ENCODE measurements at places on chromosomes 3 and 15. TPM values are rescaled to one million over a fixed set of nuclear protein-coding genes. Genes with fewer than 3 reads are reported as not detected.

DNA sequence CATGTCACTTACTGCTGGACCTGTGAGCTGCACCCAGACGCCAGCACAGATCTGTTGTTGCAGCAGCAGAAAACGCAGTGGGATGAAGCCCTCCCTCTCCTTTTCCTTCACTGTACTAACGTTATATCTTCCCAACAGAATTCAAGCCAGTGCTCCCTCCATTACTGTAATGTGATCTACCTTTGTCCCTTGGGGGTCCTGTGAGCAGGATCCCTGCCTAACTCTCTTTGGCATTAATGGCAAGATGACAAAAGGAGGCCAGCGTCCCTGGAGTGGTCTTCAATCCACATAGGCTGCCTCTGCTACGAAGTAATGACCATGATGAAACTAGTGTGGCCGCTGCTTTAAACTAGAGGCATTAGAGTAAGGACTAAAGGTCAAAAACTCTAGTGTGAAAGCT lies 69.3 kb upstream of the SOX14 start:
- DNase-seq: no peak

DNA sequence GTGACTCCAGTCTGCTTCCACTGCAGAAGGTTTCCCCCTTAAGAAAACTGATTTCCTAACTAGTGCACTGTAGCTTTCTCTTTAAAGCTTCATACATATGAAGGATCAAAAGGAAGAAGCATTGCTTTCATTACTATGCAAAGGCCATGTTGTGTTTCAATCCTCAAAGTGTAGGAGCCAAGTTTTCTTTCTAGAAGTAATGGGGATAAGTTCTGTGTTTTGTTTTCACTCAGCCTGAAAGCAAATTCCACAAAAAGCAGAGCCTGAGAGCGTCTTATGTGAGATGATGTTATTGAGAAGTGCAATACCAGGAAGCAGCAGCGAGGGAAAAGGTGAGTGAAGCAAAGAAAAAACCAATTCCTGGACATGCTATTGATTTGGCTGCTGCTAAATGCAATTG lies 99.7 kb downstream of the GMNC start:
- peak; percentile 91 for DNase-seq

DNA sequence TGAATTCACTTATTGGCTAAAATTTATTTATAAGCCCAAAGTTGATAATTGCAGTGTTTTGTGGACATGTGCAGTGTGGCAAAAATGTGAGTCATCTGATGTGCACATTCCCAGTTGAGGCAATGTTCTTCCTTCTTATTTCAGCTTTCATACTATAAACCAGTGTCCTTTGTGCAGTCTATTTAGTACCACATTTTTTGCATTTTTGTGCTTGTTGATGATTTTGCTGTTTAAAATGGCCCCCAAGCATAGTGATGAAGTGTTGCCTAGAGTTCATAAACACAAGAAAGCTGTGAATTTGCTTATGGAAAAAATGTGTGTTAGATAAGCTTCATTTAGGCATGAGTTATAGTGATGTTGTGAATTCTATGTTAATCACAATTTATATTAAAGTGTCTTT lies 19.4 kb upstream of the IL20RB start:
- DNase-seq: no peak

- DNase-seq: no peak
Measured at GRCh38 chr3:71797455-71797854, 12.5 kb upstream of the PROK2 start.

GRCh38 chr3:7683426-7683825 lies 818.2 kb upstream of the LMCD1 start:
- DNase-seq: no peak

DNA sequence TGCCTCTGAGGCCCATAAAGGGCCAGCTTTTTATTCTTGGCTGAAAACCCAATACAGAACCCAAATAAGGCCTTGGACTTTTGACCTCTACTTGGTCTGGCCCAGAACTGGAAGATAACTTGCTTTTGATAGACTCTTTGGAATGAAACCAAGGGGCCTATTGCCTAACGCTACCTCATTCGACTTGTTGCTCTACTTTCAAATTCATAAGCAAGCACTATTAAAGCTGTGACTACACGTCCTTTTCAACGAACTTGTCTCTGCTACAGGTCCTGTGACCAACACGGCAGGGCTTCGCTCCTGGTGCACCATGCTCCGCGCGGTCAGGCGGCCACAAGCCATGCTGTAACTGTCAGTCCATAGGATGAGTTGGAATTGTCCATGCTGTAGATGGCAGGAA lies 385.4 kb downstream of the MFSD1 start:
- DNase-seq: no peak

DNA sequence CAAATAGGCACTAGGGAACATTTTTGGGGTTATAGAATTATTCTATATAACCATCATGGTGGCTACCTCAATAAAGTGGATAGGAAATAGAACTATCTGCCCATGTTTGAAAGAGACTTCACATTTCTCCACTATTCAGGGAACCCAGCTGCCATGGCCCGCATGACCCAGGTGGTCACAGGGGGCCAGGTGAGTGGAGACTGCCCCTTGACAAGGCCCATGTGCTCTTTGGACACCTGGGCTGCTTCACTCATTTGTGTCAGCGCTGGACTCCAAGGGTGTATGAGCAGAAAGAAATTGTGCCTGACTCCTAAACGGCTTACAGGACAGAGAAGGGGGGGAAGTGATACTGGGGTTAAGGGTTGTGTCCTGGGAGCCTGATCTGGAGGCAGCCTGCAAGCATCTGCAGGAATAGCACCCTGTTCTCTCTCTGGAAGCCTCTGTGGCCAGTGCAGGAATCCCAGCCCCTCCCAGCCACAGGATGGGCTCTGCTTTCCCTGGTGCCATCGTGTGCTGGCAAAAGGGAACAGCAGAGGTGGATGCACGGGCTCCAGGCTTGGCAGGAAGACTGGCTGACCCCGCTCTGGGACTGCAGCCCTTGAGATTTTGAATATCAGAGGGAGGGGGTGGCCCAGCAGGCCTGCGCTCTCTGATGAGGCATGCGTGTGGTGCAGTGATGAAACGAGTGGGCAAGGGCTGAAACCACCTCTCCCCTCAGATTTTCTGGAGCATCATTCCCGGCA lies 9.1 kb upstream of the C3orf22 start:
- DNase-seq: no peak

GRCh38 chr15:90866800-90867199 lies 1.6 kb upstream of the FURIN start:
- DNase-seq: no peak

GRCh38 chr15:85318048-85318731 lies 62.2 kb upstream of the AKAP13 start:
- no peak for DNase-seq

GRCh38 chr3:124837730-124838186 lies 49.4 kb downstream of the ITGB5 start:
- peak; percentile 41 for DNase-seq

GRCh38 chr3:59285560-59285959 lies 235.7 kb upstream of the CFAP20DC start:
- DNase-seq: no peak

- DNase-seq: no peak
Measured at GRCh38 chr3:192947421-192947820, 29.8 kb upstream of the MB21D2 start.

DNA sequence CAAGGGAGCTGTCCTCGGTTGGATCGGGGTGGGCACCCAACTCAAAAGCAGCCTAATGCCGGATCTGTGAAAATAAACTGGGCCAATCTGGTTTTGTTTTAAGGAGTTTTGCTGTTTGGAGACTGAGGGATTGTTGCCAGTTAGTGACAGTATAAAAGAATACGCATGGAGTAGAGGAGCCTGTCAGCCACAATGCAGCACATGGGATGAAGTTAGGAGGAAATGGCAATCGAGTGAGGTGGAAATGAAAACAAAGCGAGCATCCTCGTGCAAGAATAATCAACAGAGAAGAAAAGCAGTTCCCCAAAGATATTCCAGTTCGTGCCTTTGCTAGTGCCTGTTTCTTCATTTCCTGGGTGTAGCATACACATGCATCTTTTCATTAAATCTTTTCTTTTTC lies 108.4 kb upstream of the RORA start:
- DNase-seq: no peak

- peak; percentile 75 for DNase-seq
Measured at GRCh38 chr3:194730365-194730764, 44.7 kb downstream of the FAM43A start.

GRCh38 chr15:101121511-101122090 lies 130.2 kb downstream of the CHSY1 start:
- DNase-seq: peak; percentile 28

DNA sequence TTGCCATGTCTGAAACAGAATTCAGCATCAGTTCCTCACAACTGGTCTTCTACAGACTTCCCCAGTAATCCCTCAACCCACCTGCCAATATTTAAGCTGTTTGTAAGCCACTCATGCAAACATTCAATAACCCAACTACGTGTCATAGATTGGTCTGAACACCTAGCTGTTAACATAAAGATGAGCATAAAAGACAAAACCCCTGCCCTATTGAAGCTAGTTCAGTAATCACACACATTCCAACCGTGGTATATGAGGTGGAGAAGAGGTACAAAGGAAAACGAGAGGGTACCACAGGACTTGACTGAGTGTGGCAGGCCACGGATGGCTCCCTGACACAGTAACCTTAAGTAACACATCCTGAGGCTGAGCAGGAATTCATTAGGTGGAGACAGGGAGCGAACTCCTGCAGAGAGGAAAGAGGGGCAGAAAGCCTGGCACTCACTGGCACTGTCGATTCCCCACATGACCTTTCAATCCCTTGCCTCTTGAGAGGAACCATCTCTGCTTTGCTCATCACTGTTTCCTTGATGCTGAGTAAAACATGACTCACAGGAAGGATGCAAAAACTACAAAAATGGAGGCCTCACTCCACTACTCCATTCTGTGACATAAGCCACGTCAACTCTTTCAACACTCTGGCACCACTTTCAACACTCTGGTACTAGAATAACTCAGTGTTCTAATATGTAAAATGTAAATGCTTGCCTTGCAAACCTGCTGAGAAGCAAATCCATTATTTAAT lies 31.3 kb downstream of the RPN1 start:
- no peak for DNase-seq

DNA sequence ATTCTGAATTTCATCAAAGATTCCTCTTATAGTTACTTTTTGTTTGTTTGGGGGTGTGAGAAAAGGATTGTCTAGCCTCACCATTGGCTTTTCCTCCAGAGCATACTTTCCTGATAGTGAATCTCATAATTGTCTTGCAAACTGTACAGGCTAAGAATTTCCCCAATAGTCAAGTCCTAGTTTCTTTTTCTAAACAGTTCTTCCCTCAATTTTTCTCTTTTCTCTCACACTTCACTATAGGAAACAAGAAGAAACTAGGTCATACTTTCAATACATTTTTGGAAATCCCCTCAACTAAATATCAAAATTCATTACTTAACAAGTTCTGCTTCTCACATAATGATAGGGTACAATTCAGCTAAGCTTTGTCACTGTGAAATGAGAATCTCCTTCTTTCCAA lies 241.9 kb downstream of the IL20RB start:
- DNase-seq: no peak

GRCh38 chr3:192514081-192514753 lies 213.1 kb downstream of the FGF12 start:
- peak; percentile 37 for DNase-seq

DNA sequence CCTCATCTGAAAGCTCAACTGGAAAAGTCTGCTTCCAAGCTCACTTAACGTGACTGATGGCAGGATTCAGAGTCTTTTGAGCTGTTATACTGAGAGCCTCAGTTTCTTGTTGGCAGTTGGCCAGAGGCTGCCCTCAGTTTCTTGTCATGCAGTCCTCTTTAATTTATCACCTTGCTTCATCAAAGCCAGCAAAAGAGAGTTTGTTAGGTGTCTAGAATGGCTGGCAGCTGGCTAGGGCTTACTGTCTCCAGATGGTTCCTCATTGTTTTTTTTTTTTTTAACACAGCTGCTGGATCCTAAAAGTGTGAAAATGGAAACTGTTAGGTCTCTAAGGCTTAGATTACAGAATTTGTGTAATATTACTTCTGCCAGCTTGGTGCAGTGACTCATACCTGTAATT lies 310.6 kb downstream of the PDCD6IP start:
- no peak for DNase-seq

DNA sequence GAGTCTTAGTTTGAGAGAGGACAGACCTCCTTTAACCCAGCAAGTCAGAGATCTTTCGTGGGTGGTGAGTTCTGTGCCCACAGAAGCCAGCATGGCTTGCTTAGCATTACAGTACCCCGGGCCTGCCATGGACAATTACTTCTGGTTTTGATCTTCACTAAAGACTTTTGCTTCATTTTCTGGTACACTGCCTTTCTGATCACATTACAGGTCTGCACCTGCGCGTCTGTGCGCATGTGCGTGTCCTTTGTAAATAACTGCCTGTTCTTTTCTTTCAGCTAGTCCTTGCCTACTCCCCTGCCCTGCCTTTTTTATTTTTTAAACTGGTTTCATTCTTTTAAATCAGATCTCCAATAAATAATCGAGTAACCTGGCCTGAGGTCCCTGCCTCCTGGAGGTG lies 57.1 kb upstream of the CMTM8 start:
- DNase-seq: peak; percentile 21

- DNase-seq: no peak
Measured at GRCh38 chr3:169613895-169614294, 49.6 kb downstream of the MECOM start.

DNA sequence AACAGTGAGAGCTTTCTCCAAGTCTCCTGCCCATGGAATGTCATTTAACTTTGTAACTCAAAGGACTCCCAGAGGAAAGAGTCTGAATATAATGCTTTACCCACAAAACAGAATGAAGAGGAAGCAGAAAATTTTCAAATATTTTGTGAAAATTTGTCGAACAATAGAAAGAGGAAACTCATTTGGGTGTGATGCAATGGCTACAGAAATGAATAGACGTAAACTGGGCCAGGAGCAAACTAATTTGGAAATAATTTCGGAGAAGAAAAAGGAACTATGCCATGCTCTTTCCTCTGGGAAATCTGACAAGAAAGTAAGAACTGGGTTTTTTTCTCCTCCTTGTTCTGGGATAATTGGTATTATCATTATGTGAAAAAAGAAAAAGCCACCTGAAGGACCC lies 11.2 kb upstream of the SUMF1 start:
- peak; percentile 60 for DNase-seq

DNA sequence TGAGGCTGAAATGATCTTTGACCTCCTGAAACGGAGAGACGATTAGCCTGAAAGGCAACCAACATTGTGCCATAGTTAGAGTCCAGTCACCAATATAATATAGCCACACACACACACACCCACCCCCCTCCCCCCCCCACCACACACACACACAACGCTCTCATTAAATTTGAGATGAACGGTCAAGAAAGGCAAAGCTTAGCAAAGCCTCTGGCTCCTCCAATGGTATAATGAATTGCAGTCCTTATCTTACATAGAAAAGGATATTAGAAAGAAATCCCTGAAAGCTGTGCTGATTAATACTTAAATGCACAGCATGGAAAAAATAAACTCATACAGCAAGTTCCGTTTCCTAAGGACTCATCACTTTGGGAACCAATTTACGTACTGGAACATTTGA lies 876 bp upstream of the ZNF385D start:
- peak; percentile 40 for DNase-seq

Gene SKIL
- polyA plus RNA-seq: 2.4 TPM

Gene NAALADL2
- polyA plus RNA-seq: 0.80 TPM

Gene SCG5
- 151 TPM for polyA plus RNA-seq

Gene DHX36
- 21.2 TPM for polyA plus RNA-seq

Gene CYP1A2
- not detected for polyA plus RNA-seq

Gene FNDC3B
- 2.7 TPM for polyA plus RNA-seq

Gene FGF12
- polyA plus RNA-seq: 12.7 TPM

Gene CHRM5
- 4.4 TPM for polyA plus RNA-seq

Gene MST1R
- 1.6 TPM for polyA plus RNA-seq

Gene HCLS1
- polyA plus RNA-seq: 7.0 TPM

Gene CLDN16
- not detected for polyA plus RNA-seq

Gene GRM2
- 10.5 TPM for polyA plus RNA-seq
